ENCODE measurements at places on chromosomes 16 and 17.
A peak's percentile ranks its signal among the peaks of the same experiment; 100 is the strongest.

- no peak for DNase-seq
Measured at GRCh38 chr16:35748621-35749252, 2289.3 kb downstream of the TP53TG3F start.

- DNase-seq: no peak
Measured at GRCh38 chr17:74803971-74804370, 27.8 kb upstream of the NAT9 start.

GRCh38 chr16:29811896-29812665 is at the start of gene PRRT2:
TSS of gene PRRT2 (plus strand) at chr16:29812193. CDS start at chr16:29813055, 862 bp downstream.
- no peak for DNase-seq

DNA sequence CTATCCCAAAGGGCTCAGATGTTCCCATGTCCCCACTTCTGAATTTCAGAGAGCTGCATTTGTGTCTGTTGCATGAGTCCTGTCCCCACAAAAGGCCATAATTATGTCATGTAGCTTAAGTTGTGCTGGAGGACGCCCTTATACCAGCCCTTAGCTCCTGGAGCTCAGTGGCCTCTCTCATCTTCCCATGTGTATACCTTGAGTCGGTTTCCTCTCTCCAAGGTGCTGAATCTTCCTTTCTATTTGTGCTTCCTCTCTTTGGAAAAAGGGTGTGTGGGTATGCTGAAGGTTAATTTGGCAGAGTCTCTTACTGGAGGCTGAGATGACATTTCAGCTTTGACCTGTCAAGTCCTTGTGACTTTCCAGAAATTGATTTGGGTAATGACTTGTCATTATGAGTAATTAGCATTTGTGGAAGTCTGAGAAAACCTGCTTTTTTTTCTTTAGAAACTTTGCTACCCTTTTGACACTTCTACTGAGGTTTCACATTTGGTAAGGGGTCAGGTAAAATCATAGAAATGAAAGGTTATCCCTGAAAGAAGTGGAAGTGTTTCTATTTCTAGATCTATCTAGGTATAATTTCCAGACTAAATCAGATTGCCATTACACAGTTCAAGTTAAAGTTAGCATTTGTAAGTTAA is 185.4 kb downstream of the ABCC12 start:
- no peak for DNase-seq

DNA sequence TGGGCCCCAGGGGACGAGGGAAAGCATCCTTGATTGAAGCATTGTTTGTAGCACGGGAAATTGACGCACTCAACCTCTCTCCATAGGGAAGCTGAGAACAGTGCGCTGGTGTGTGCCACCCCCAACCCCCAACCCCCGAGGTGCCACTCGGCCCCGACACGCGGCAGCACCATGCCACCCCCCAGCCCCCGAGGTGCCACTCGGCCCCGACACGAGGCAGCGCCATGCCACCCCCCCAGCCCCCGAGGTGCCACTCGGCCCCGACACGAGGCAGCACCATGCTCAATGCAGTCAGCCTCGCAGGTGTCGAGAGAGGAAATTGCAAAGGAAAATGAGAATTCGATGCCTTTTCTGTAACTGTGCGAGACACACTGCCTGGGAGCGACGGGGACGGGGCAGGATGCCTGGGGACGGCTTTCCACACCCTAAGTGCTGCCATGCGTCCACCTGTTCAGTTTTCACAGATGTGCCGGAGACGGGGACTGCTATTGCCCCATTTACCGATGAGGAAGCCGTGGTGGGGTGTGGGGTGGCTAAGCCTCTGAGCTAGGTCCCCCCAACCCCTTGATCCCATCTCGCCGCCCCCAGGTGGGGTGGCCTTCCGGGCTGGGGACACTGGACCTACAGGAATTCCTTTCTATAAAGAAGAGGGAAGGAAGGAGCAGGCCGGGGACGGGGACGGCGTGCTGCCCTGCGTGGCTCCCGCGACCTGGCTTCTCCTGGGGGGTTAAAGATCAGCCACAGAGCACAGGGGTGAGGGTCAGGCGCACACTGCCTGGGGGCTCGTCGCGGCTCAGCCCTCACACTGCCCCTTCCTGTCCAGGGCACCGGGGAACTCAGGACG is 9.8 kb downstream of the CBFA2T3 start:
- no peak for DNase-seq

- DNase-seq: peak; percentile 87
Measured at GRCh38 chr16:30458561-30459394, 13.1 kb upstream of the SEPHS2 start.

DNA sequence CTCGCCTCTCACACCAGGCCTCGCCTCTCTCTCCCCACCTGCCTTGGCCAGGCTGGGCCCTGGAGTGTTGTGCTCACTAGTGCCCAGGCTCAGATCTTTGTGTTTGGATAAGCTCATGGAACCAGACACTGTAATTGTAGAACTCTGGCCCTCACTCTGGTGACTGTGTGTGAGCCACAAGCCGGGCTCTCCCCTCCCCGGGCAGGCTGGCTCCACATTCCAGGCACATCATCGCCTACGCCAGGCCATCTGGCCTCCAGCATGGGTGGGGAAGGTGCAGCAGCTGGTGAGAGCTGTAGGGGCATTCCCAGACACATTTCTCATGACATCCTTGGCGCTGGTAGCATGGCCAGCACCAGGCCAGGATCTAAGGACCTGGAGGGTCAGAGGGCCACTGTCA is 202.3 kb downstream of the RAB11FIP4 start:
- no peak for DNase-seq

GRCh38 chr17:74770498-74771318 is 5.4 kb downstream of the NAT9 start:
- DNase-seq: peak; percentile 56

DNA sequence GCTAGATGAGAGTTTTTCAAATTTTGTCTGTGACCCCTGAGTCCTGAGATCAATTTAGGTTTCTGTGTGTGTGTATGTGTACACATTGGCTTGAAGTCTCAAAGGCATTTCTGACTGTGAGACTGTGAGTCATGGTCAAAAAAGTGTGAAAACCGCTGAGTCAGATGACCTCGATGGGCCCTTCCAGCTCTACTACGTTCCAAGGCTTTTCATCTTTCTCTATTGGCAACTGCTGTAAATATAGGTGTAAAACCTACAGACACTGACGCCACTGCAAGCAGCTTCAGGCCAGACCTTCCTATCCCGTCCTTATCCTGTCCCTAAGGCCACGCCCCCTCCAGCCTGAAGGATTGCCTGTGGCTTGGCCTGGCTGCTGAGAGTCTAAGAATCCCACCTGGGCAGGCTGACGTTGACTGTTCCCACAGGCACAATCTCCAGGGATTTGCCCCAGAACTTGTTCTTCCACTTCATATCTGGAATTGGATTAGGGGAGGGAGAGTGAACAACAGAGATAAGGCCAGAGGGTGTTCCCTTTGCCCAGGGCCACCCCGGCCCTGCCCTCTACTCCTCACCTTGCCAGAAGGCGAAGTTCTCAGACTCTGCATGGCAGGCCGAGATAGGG is 11.3 kb downstream of the OSBPL7 start:
- no peak for DNase-seq

- no peak for DNase-seq
Measured at GRCh38 chr17:65797101-65797500, 235.7 kb upstream of the AXIN2 start.

Data from activated CD4-positive, alpha-beta T cell treated with anti-CD3 and anti-CD28 coated beads, Interleukin-2, amount 50 U/mL, for 24 hours (primary cell).